ENCODE measurements at places on chromosomes 5 and 9.

GRCh38 chr5:137146402-137146890 is 352.7 kb downstream of the SPOCK1 start:
- no peak for DNase-seq

DNA sequence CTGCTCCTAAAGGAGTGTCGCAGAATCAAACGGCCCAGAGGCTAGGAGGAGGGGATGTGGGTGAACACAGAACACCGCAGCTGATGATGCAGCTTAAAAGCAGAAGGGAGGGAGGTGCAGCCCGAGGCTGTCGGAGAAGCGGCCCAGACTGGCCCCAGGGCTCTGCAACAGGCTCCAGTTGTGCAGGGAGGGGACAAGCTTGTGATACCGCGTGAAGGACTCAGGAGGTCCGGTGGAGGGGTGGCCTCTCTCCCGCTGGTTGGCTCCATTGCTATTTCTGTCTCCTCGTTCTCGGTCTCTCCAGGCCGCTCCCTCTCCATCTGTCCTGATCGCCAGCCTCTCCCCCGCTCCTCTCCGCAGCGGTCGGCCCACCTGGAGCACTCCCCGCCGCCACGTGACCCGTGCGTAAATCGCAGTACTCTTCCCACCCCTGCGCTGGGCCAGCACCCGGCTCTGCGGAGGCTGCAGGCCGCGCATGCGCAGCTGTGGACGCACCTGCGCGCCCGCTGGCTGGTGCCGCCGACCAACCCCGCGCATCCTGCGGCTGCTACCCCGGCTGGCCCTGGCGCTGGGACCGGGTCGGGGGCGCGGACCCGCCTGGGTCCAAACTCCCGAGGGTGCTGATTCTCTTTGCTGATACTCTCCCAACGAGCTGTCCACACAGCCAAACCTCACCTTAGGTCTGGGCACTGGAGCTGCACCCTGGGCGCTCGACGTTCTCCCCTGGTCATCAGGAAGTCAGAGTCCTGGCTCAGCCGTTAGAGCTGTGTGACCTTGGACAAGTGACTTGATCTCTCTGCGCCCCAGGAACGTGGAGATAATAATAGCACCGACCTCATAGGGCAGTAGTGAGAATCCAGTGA is 3.7 kb upstream of the STXBP1 start:
- DNase-seq = peak; percentile 73

GRCh38 chr9:23496489-23497136 is 329.4 kb downstream of the ELAVL2 start:
- no peak for DNase-seq

- DNase-seq = no peak
Measured at GRCh38 chr9:20906326-20906725, 125.1 kb downstream of the HACD4 start.

GRCh38 chr5:67311208-67311607 is 114.6 kb upstream of the CD180 start:
- no peak for DNase-seq

DNA sequence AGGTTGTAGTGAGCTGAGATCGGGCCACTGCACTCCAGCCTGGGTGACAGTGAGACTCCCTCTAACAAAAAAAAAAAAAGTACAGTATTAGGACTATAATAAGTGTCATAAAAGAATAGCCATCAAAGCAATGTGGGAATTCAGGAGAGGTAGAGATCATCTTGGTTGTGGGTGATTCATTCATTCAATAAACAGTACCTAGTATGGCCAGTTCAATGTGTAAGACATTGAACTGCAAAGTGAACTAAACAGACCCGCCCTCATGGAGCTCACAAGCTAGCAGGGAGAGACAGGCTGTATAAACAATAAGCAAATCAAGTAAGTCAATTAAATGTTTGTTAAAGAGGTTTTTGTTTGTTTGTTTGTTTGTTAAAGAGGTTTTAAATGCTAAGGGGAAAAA is 146.1 kb upstream of the RANBP3L start:
- no peak for DNase-seq

- DNase-seq = no peak
Measured at GRCh38 chr5:79985288-79985687, 5.8 kb downstream of the MTX3 start.

DNA sequence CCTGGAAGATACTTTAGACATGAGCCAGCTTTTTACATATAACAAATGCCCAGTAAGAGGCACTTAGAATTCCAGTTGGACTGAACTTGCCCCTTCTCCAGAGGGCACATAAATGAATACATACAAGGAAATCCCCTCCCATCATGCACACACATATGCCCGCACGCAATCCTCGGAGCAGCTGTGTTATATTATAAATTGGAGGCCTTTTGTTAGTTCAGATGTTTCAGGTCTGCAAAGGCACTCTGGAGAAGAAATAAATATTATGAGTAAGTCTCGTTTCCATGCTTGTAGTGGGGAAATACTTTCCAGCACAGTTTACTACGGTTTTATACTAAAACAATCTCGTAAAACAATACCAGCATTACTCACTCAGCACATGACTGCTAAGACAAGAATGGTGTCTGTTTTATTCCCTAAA is 17.6 kb upstream of the MUSK start:
- DNase-seq = no peak

- DNase-seq = no peak
Measured at GRCh38 chr9:77783518-77783917, 135.4 kb upstream of the GNA14 start.

DNA sequence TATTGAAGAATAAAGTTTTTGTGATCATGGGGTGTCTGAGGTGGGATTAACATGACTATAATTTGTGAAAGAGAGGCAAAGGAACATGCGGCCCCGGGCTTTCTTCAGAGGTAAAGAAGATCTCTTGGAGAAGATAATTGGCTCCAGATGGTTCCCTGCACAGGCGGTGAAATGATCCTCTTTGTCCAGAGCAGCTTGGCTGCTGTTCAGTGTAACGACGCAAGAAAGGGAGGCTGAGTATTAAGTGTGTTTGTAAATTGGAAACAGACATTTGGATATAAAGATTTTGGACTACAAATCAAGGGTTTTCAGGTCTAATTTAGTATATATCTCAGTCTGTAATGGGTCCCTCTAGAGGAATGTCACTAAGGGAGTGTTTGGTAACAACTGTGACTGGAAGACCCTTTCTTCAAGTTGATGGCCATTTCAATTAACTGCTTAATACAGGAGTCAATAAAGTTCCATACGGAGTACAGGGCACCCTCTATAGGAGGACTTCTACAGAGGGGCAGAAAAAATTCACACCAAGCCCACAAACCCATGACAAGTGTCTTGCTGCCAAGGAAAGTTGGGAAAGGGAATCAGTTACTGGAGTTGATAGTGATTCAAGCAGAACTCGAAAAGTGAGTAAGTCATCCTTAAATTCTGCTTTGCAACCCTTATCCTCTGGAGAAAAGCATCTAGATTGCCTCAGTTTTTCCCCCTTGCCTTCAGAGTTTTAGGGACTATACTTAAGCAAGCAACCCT is 4.1 kb downstream of the EQTN start:
- no peak for DNase-seq

DNA sequence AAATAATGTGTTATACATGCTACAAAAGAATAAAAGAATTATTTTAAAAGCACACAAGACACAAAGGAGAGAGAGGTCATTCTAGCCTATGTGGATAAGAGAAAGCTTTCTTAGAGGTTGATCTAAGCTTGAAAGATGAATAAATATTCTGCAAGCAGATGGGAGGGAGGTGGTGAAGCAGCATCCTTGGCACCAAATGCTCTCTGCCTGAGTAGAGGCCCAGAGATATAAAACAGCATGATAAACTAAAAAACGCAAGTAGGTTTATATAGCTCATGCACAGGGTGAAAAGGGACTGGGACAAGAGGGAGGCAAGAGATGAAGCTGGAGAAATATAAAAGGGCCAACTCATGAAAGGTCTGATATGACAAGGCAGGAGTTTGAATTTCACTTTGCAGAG is 283.2 kb upstream of the POU5F2 start:
- no peak for DNase-seq

- DNase-seq = no peak
Measured at GRCh38 chr5:53601570-53601969, 41.1 kb downstream of the NDUFS4 start.

GRCh38 chr5:54404568-54404967 is 50.9 kb upstream of the HSPB3 start:
- DNase-seq = peak; percentile 60

- DNase-seq = peak; percentile 77
Measured at GRCh38 chr5:108382784-108383330, 959 bp upstream of the FBXL17 start.

DNA sequence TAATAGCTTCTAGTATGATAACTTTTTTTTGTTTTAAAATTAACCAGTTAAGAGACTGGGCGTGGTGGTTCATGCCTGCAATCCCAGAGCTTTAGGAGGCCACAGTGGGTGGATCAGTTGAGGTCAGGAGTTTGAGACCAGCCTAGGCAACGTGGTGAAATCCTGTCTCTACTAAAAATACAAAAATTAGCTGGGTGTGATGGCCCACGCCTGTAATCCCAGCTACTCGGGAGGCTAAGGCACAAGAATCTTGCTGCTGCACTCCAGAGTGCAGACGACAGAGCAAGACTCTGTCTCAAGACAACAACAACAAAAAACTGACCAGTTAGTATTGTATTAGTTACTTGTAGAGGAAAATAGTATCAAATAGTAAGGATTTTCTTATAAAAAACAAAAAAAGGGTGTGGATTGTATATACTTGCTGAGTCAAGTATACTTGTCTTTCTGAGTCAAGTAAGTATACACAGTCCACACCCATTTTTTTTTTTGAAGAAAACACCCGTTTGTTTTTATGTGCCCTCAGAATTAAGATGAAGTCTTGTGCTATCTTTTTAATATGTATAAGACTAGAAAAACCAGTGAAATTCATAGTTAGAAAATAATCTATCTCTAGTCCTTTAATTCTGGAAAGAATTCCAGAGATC is 25.3 kb downstream of the UBAP1 start:
- peak; percentile 40 for DNase-seq

- DNase-seq = no peak
Measured at GRCh38 chr9:113940077-113940476, 64.0 kb downstream of the ZNF618 start.

Data from hematopoietic multipotent progenitor cell treated with erythropoietin and hydrocortisone succinate and interleukin-3 and kit ligand, for 4 days (in vitro differentiated cells).